ENCODE measurements at places on chromosomes 6 and 20.

DNA sequence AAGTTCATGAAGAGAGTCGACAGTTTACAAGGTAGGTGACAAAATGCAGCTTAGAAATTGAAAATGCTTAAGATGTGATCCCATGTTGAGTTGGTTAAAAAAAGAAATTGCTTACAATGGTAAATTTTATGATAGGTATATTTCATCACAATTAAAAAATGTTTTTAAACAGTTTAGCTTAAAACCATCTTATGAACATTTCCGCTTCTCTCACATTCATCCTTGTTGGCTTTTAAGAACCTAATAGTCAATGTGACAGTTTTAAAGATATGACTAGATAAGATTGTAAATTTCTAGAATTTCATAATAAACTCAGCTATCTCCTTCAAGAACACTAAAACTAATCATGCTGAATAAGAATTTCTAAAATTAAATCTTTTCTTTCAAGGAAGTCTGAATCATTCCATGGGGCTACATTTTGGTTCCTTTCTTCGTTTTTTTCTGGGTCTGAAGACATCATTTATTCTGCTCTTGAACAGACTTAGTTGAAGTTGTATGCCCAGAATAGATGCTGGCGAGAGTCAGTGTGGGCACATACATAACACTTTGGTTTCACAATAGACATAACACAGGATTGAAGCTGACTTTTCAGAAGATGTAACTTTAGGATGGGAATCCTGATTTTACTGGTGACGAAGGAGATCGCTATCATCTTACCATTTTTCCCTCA, 35.9 kb upstream of the LTV1 start:
- no peak for DNase-seq

DNA sequence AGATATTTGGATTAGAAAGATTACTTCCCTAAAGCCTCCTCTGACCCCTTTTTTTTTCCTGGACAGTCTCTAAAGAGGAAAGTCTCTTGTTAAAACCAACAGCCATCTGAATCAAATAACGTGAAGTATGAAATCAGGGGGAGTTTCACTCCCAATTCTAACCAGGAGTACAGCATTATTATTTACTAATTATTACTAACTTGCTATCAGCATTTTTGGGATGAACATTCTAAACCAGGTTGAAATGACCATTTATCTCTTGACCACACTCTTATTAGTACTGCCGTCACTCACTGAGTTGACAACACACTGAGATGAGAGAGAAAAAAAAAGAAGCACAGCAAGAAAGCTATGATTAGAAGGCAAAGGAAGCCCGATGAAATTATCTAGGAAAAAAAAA, 114.4 kb upstream of the BCLAF1 start:
- no peak for DNase-seq

DNA sequence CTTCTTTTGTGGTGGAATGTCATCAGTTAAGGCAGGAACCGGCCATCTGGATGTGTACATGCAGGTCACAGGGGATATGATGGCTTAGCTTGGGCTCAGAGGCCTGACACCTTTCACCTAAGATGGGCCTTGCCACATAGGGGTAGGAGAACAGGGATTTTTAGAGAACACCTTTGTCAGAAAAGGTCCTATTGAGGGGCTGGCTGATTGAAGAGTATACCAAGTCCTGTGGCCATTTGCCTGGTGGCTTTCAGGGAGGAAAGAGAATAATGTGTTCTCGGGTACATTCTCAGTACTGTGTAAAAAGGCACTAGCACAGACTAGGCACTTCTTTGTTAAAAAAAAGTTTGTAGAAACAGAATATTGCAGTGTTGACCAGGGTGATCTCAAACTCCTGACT, 26.4 kb downstream of the GMPR start:
- DNase-seq: no peak

- no peak for DNase-seq
Measured at GRCh38 chr6:132202574-132202973, 198.7 kb downstream of the MOXD1 start.

GRCh38 chr20:44470327-44470726, 5.3 kb upstream of the TTPAL start:
- DNase-seq: no peak

- no peak for DNase-seq
Measured at GRCh38 chr6:160088069-160088783, 33.4 kb upstream of the SLC22A1 start.

Measured in activated gamma-delta T cell treated with Interleukin-2 at 50 U/mL for 16 hours (primary cell).